ENCODE measurements at places on chromosomes 1 and 21. TPM values are rescaled to one million over a fixed set of nuclear protein-coding genes. Genes with fewer than 3 reads are reported as not detected.

Gene SPRR1B
- total RNA-seq: not detected

DNA sequence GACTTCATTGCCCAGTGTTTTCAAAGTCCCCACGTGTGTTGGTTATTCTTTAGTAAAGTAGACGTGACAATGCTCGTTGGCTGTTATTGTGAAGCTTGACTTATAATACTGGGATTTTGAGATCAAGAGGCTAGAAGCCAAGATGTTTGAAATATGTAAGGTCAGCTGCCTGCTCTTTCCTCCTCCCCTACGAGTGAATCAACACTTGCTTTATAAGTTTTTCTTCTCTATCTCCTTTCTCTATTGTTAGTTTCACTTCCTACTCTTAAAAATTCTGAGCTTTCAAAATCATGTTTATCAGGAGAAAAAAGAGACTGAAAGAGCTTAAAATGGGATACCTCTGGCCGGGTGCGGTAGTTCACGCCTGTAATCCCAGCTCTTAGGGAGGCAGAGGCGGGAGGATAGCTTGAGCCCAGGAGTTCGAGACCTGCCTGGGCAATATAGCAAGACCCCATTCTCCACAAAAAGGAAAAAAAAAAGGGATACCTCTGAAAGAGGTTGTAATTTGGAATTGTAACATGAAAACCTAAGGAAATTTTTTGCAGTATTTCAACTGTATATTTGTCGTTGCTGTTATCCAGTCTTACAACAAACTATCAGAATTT lies 72.0 kb downstream of the EPB41 start:
- no peak for DNase-seq

Gene IL19
- not detected for total RNA-seq

Gene NFYC
- total RNA-seq: 78.6 TPM

- DNase-seq: no peak
Observed at GRCh38 chr1:165014753-165015152, 341.8 kb downstream of the LMX1A start.

Gene ST6GALNAC5
- 0.62 TPM for total RNA-seq

DNA sequence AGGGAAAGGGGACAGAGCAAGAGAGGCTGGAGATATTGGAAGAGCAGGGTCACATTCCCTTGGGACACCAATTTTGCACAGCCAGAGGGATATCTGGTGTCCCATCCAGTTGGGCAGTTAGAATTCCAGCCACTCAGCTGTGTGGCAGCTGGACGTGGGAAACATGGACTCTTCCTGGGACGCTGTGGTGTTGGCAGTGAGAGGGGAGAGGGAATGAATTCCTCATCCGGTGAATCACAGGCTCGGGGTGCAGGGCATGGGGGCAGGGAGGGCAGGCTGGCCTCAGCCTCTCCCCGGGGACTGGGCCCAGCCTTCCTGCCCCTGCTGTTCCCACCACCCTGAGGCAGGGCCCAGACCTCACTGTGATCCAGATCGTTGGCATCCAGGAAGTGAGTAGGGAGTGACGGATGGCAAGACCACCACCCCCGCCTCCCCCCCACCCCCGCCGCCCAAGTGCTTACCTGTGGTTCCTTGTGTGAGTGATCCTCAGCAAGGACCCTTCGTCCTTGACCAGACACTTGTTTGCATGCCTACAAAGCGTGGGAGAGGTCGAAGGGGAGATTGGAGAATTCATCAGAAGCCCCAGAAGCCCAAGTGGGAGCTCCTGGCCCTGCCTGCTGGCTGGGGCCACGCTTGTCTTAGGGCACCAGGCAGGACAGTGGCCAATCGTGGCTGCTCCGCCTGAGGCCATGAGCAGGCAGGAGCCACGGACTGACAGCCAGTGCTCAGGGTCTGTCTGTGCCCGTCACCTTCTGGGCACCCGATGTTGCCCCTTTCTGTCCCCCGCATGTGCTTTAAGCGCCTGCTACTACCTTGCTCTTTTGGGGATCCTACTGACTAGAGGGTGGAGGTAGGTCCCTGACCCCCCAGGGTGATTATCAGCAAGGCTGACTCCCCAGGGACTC lies 8.7 kb downstream of the WNT3A start:
- peak; percentile 9 for DNase-seq

- no peak for DNase-seq
Observed at GRCh38 chr1:7266561-7266960, 481.3 kb downstream of the CAMTA1 start.

DNA sequence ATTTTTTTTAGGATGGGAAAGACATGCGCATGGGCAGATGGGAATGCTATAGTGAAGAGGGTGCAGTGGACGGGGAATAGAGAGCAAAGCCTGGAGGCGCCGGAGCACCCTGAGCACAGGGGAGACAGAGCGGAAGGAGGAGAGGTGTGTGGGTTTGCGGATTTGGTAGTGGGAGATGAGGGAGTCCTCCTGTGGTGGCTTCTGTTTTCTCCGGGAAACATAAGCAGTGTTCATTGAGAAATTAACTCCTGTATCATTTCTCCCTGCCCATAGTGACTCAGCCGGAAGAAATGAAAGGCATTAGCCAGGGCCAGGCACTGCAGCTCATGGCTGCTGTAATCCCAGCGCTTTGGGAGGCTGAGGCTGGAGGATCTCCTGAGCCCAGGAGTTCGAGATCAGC lies 4.7 kb upstream of the PTPRF start:
- no peak for DNase-seq

Gene USP1
- 14.1 TPM for total RNA-seq

Gene SLFNL1
- 0.37 TPM for total RNA-seq

DNA sequence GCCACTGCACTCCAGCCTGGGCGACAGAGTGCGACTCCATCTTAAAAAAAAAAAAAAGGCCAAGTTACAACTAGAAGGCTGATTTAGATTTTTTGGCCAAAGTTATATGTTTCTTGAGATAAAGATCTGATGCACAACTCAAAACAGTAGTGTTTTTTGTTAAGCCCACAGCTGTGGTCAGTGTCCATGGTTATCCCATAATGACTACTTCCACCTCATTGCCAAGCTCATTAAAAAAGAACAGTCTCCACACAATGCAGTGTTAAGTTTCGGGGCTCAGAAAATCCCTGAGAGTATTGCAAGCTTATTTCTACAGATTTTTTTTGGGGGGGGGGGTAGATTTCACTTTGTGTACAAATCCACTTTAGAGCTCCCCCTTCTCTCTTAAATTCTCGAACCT lies 120.5 kb downstream of the RUNX1 start:
- DNase-seq: no peak

DNA sequence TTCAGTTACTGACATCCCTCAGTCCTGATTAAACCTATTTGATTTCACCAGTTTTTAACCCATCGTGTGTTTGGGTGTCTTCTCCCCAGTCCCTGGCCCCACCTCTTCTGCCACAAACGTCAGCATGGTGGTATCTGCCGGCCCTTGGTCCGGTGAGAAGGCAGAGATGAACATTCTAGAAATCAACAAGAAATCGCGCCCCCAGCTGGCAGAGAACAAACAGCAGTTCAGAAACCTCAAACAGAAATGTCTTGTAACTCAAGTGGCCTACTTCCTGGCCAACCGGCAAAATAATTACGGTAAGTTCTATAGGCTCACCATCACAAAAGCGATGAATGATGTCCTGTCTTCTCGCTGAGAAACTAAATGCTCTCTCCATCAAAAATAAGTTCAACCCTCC lies 28.7 kb downstream of the NBPF3 start:
- no peak for DNase-seq

Gene FMO2
- total RNA-seq: 53.5 TPM

- no peak for DNase-seq
Observed at GRCh38 chr1:235972311-235972689, 92.6 kb downstream of the NID1 start.

GRCh38 chr1:197129698-197130097 lies 16.8 kb downstream of the ASPM start:
- no peak for DNase-seq

DNA sequence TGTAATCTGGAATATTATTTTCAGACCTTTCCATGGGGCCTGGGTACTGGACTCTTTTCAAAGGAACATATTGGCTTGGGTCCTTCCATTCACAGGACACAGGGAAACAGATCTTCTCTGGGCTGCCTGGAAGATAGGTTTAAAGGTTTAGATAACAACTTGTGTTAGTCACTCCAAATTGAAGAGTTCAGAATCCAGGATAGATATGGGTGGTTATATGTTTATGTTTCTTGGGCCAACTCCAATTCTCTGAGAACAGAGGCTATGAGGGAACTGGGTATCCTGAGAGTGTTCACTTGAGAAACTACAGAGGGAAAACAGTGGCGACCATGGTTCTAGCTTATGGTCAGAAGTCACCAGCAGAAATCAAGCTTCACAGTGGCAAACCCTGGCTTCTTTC lies 8.7 kb upstream of the PIGM start:
- no peak for DNase-seq

- peak; percentile 68 for DNase-seq
Observed at GRCh38 chr1:11178021-11179015, 10.8 kb upstream of the ANGPTL7 start.

DNA sequence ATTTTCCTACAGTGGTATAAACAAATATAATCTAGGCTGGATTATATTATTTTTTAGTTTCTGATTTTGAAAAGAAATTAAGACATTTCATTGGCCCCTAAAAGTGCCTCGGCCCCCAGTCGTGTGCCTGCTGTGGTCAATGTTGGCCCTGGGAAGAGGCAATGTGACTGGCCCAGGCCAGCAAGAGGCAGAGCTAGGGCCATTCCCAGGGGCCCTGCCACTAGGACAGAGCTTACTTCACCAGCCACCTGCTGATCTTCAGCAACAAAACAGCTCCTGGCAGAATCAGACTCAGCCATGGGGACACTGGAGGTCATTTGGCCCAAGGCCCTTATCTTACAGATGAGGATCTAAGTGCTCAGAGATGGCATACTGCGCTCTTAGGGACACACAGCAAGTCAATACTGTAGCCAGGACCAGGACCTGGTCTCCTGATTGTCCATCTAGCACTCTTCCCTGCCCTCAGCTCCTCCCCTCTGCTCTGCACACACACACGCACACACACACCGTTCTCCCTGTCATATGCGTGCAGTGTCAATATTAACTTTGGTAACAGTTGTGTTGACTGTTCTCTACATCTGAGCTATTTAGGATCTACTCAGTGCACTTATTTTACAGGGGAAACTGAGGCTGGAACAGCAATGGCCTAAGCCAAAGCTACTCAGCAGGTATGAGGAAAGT lies 16.6 kb upstream of the KLHDC7A start:
- DNase-seq: no peak

GRCh38 chr21:23445307-23445706 lies 2162.0 kb downstream of the MRPL39 start:
- no peak for DNase-seq

DNA sequence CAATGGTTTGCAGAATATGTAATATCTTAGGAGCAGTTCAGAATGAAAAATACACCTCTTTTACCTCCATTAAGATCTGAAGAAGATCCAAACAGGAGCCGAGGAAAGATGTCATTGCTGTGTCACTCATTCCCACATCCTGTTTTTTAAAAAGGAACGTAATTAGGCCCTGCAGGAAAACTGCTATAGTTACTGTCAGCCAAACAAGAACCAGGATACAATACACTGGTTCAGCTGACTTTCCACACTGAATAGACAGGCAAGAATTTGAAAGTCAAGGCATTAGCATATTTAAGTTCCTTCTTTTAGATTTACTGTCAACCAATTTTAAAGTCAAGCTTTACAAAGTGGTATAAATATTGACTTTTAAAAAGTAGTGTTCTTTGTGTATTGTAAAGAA lies 63.8 kb downstream of the IARS2 start:
- no peak for DNase-seq

- DNase-seq: no peak
Observed at GRCh38 chr1:198788561-198789064, 149.8 kb downstream of the PTPRC start.

DNA sequence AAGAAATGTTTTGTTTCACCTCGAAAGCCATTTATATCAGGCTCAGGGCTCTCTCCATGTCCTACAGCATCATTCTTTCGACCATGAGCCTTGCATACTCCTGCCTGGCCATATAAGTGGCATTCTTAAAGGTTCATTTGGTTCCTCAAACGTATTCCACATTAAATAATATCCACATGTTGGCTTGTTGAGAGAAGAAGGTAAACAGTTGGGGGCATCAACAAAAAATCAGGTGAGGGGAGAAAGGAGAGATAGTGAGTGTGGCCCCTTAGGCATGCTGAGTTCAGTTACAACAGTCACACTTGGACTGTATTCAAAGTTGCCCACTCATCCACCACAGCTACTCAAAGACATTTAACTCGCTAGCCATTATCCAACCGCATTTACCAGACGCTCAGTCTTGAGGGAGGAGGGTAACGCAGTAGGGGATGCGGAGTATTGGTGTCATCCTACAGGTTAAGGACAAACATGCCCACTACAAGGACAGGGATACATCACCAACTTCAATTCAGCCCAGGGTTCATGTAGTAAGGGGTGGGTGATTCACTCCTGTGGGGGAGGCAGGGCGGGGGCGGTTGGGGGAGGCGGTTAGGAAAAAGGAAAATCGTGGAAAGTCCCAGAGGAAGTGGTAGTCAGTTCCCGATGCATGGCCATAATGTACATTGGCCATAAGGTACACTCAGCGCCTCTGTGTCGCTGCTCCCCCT lies 1.4 kb downstream of the ZNF697 start:
- no peak for DNase-seq

DNA sequence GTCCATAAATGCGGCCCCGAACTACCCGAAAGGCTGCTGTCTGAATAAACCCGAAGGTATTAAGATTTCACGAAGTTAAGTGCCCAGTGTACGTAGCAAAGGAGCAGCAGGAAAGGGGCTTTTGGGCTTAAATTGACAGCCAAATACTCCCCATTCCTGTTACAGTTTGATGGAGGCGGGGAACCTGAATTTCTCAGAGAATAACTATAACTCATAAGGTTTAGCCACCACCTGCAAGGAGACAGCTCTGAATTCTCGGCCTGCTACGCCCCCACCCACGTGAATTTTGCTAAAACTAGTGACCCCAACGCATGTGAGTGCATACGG lies 5.2 kb downstream of the GFI1 start:
- DNase-seq: no peak

DNA sequence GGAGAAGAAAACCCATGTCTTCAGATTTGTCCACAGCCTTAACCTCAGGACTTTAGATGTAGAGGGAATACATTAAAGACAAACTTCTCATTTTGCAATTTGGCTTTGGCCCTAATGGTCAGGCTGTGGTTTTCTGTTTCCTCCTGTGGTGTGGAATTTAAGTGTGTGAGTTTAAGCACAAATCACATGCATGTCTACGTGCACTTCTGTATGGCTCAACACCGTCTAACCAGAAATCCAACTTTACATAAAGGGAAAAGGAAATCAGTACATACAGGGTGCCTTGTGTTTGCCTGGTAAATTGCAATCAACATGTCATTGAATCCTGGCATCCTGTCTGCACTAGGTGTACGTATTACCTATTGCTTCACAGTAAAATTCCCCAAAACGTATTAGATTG lies 1.2 kb upstream of the ZNF124 start:
- no peak for DNase-seq

All from left ventricle myocardium superior (tissue), 1 donor.